Vagina (tissue), 2 donors: ENCODE measurements at places on chromosomes 3 and 15.

DNA sequence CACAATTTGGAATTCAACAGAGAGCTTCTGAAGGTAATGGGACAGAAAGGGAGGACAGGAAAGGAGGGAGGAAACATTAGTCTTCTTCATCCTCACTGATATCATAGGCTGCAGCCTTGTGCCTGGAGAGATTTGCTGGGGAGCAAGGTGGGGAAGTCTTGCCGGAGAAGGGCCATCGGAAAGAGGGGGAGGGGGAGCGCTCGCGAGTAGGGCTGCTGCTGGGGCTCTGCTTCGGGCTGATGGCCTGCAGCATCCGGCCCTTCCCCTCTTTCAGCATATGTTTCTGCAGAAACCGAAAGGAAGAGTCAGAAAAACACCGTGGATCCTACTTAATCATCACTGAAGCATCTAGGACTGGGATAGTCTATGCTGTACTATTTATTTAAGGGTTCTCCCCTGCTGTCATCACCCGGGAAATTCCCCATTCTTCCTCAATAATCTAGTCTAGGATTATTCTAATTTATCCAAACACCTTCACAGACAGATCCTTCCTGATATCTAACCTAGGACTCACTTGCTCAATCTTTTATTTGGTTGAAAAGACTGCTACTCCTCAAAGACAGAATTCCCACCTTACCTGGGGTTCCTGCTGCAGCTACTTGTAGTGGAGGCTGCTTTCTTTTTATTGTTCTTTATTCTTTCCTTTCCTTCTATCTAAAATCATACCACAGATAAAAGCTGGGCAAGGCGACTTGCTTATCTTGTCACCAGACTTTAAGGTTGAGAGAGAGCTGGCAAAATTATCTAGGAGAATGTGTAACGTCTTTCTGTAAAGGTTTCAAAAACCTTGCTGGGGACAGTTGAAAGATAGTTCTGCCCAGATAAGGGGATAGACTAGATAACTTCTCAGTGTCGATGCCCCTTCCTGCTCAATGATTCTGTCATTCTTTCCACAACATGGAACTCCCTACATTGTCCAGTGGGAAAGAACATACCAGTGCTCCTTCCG lies 22.6 kb downstream of the SLC51A start:
- H3K4me3 ChIP-seq, result no peak overlapping the region
- H3K27ac ChIP-seq, result no peak overlapping the region
- no peaks in the 10 kb centered on the region for H3K36me3 ChIP-seq
- no peaks in the 10 kb centered on the region for H3K4me1 ChIP-seq
- H3K27me3 ChIP-seq, result no peaks in the 10 kb centered on the region

GRCh38 chr15:39498629-39499028 lies 82.2 kb upstream of the THBS1 start:
- peaks cover 14% of the 10 kb centered on the region for H3K4me1 ChIP-seq
- no peaks in the 10 kb centered on the region for H3K36me3 ChIP-seq
- DNase-seq, result no peak
- H3K27ac ChIP-seq, result no peak overlapping the region

DNA sequence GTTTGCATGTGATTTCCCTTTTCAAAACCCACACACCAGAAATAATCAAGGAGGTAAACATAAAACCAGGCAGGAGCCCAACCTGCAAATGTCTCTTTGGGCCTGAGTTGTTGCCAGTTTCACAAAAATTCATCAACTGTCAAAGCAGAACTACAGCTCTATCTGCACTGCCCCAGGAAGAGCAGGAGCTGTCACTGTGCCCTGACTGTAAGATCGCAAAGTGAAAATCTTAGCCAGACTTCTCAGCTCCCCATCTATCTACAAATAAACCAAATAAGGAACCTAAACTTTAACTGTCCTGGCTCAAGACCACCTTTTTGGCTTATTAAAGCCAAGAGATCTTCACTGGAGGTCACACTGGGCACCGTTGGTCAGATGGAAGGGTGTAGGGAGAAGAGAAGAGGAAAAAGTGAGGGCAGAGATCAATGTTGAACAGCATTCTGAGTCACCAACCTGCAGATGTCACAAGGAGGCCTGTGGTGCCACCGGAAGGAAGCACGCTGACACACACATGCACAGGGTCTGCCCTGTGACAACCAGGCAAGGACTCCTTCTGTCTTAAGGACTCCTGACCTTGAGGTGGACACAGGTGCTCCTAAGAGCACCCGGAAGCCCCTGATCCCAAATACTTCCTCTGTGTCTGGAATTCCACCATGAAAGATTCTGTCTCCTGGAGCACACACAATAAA lies 58.7 kb downstream of the RPN1 start:
- H3K27me3 ChIP-seq, result no peaks in the 10 kb centered on the region
- no peaks in the 10 kb centered on the region for H3K36me3 ChIP-seq
- H3K4me1 ChIP-seq, result no peaks in the 10 kb centered on the region
- H3K4me3 ChIP-seq, result no peak overlapping the region
- H3K27ac ChIP-seq, result no peak overlapping the region

- H3K4me3 ChIP-seq, result no peak overlapping the region
- H3K27ac ChIP-seq, result no peak overlapping the region
- no peaks in the 10 kb centered on the region for H3K36me3 ChIP-seq
- peaks cover 30% of the 10 kb centered on the region for H3K4me1 ChIP-seq
- no peaks in the 10 kb centered on the region for H3K27me3 ChIP-seq
- DNase-seq, result no peak
Observed at GRCh38 chr3:160224256-160224655, 966 bp upstream of the C3orf80 start.

- no peak overlapping the region for H3K27ac ChIP-seq
- no peak for DNase-seq
- H3K27me3 ChIP-seq, result no peaks in the 10 kb centered on the region
- no peaks in the 10 kb centered on the region for H3K36me3 ChIP-seq
- H3K4me1 ChIP-seq, result no peaks in the 10 kb centered on the region
- no peak overlapping the region for H3K4me3 ChIP-seq
Observed at GRCh38 chr3:110149763-110150162, 812.4 kb upstream of the DPPA4 start.

- H3K27ac ChIP-seq, result no peak overlapping the region
- no peak overlapping the region for H3K4me3 ChIP-seq
- H3K27me3 ChIP-seq, result no peaks in the 10 kb centered on the region
- H3K4me1 ChIP-seq, result no peaks in the 10 kb centered on the region
- peak; percentile 72 for DNase-seq
Observed at GRCh38 chr3:133827684-133828083, 22.1 kb downstream of the SRPRB start.
